IPS DF 6.9 (cell line): ENCODE measurements at places on chromosomes 3 and 15.

- DNase-seq: no peak
Observed at GRCh38 chr3:165502707-165503106, 306.5 kb upstream of the SLITRK3 start.

DNA sequence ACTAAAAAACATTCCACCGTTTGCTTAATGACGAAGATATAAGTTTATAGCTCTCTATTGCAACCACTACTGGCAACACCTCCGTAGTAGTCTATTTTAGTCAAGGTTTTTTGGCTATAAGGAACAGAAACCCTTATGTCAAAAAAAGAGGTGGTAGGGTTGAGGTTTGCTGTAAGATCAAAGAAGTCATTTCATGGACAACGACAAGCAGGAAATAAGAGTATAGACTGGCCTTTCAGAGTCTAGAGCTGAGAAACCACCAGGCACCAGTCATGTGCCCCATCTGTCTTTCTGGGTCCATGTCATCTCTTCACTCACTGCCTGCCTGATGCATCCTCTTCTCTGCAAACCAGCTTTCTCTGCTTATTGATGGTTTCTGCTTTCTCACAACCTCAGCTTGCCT is 42.7 kb downstream of the THBS1 start:
- no peak for DNase-seq

- DNase-seq: no peak
Observed at GRCh38 chr3:147656023-147656422, 246.9 kb downstream of the ZIC1 start.

DNA sequence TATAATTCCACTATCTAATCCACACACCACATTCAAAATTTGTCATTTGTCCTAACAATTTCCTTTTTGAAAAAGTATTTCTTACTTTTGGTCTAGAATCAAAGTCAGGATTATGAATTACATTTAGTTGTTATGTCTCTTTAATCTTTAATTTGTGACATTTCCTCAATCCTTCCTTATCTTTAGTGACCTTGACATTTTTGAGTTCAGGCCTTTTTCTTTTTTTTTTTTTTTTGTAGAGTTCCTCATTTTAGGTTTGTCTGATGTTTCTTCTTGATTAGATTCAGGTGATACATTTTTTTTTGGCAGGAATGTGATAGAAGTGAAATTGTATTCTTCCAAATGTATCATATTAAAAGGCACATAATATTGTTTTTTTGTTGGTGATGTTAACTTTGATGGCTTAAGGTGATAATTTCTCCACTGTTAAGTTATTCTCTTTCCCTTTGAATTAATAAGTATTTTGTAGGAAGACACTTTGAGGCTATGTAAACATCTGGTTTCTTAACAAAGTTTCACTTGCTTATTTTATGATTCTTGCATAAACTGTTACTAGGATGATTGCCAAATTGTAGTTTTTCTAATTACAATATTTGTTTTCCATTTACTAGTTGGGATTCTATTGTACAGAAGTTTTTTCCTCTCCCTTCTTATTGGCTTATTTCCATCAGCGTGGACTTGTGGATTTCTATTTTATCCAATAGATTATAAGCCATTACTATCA is 16.3 kb downstream of the SLC35G2 start:
- no peak for DNase-seq

DNA sequence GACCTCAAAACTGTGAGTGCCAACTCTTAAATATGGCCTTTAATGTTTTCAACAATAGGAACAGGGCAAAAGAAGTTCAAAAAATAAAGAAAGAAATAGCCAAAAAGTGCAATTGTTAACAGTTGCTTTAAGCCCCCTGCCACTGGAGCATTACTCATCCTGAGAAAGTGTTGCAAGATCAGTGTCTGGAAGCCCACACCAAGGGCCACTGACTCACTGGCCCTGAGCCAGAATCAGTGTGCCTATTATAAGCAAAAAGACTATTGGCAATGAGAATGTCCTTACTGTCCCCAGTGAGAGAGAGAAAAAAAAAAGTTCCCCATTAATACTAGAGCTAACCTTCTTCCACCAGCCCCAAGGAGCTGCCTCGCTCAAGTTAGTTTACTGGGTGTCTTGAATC is 480.1 kb upstream of the ZNF385D start:
- DNase-seq: no peak

DNA sequence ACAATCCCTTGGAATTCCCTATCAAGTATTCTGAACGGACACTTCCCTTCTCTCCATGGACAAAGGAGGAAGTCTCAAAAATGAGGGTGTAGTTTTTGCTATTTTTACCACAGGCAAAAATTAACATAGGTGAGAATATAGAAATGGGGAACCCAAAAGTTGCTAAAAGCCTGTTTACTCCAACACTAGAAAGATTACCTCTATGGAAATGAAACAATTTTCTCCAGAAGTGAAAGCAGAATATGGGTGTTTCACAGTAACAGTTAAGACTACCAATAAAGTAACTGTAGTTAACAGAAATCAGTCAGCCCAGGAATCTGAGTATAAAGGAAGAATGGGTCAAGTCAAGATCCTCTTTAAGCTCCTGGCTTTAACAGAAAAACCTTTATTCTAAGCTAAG is 9.3 kb downstream of the TRA2B start:
- no peak for DNase-seq

GRCh38 chr3:161354554-161354953 is 16.8 kb downstream of the SPTSSB start:
- no peak for DNase-seq
